NCI-H510A treated with DMSO at 0.1 percent for 48 hours (cell line): ENCODE measurements at places on chromosomes 12 and 14.

- peak; percentile 63 for DNase-seq
Measured at GRCh38 chr12:108778053-108778452, 46.7 kb upstream of the CORO1C start.

GRCh38 chr12:15208140-15208539 is 13.1 kb downstream of the RERG start:
- no peak for DNase-seq

GRCh38 chr12:95715177-95715576 is 75.4 kb downstream of the NTN4 start:
- DNase-seq = no peak

GRCh38 chr12:56521590-56522371 is at the start of gene RBMS2:
Gene RBMS2, plus strand, starts transcription at chr12:56521820. Its CDS starts 204 bp downstream, at chr12:56522024.
- peak; percentile 78 for DNase-seq

- no peak for DNase-seq
Measured at GRCh38 chr14:29035134-29035533, 268.5 kb downstream of the FOXG1 start.

DNA sequence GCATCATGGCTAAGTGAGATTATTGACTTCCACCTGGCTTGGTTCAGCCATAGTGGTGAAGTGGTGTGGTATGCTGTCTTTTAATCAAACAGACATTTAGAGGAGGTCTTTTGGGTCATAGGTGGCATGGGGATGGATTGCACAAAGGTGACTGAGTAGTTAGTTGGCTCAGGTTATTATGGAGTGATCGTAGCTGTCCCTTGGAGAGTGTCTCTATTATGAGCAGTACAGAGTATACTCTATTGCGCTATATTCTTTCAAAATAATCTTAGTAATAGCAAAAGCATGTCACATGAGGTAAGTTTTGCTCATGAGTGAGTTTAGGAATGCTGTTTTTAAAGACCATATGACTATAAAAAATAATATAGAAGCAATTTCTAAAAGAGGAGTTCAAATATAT is 60.4 kb downstream of the RASSF8 start:
- DNase-seq = no peak

GRCh38 chr14:94992046-94992445 is 165.3 kb downstream of the DICER1 start:
- no peak for DNase-seq

DNA sequence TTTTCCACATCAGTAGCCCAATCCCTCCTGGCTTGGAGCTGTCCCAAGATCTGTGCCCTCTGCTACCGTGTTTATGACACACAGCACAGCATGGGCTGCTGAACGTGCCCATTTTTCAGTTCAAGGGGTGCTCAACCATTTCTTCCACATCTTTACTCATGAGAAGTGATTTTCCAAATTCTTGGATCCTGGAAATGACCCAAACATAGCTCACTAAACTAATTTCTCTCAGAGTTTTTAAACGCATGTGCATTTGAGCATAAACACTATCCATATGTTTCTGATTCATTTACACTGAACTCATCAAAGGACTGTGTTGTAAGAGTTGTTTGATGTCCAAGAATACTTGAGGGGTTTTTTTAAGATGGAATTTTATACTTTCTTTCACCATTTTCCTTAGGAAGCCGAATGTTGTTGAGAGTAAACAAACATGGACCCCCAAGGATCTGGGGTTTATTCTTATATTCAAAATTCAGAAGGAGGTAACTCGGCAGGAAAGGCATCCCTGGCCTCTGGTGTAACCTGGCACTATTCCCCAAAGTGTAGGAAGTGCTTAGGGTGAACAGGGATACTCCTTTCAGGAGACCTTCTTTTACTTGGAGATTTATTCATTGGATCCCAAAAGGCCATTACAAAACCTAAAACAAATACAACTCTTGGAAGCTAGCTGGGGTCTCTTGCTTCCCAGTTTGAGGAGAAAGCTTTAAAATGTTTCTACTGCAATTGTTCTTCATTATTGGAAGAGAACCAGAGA is 215.0 kb downstream of the BMP4 start:
- no peak for DNase-seq

DNA sequence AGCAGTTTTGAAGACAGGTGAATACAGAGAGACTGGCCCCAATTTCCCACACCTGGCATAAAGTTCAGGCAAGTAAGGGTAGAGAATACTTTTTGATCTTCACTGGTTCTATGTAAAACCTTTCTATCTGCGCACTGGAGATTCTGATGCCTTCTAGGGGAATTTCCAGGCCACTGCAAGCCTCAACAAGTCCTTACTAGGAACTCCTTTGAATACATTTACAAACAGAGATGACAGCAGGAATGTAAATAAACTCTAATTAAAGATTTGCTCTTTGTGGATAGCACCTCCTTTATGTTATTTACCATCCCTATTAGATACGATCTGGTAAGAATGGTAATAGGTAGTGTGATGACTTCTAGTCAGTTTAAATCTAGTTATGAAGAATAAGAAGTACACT is 69.2 kb downstream of the NTN4 start:
- DNase-seq = no peak

- DNase-seq = no peak
Measured at GRCh38 chr12:7150841-7151240, 20.7 kb downstream of the CLSTN3 start.

- DNase-seq = no peak
Measured at GRCh38 chr12:57107456-57108155, 3.6 kb downstream of the STAT6 start.
